ENCODE measurements at places on chromosomes 2 and 18. TPM values are rescaled to one million over a fixed set of nuclear protein-coding genes. Genes with fewer than 3 reads are reported as not detected.

The EFEMP1 gene
- 244 TPM for polyA plus RNA-seq

The PTPN2 gene
- polyA plus RNA-seq, result 27.0 TPM

The DTNA gene
- 119 TPM for polyA plus RNA-seq

The AMER3 gene
- 0.05 TPM for polyA plus RNA-seq

The SPP2 gene
- polyA plus RNA-seq, result not detected

The CRYGC gene
- not detected for polyA plus RNA-seq

The UGT1A5 gene
- polyA plus RNA-seq, result not detected

Measured in urinary bladder (tissue), 4 donors.